IMR-90 (cell line): ENCODE measurements at places on chromosomes 7 and 10. TPM values are rescaled to one million over a fixed set of nuclear protein-coding genes. Genes with fewer than 3 reads are reported as not detected.

DNA sequence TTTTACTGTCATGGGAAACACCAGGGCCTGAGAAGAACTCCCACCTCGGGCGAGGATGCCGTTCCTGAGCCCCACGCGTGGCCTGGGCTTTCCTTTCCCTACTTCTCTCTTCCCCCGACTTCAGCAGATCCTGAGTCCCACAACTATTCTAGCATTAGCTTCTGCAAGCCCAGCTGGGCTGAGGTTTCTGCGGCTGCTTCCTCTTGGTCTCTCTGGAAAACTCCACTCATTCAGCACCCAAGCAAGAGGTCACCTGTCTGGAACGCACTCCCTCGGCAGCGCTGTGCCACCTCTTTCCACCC lies 761 bp upstream of the DOCK1 start:
- DNase-seq, result no peak

- DNase-seq, result no peak
Measured at GRCh38 chr10:3750006-3750816, 34.8 kb downstream of the KLF6 start.

Gene PWWP2B
- 1.7 and 2.1 TPM in 2 replicates for polyA plus RNA-seq

Gene NPFFR1
- not detected in 2 replicates for polyA plus RNA-seq

Gene ZNF92
- 1.6 and 2.4 TPM in 2 replicates for polyA plus RNA-seq
